ENCODE measurements at places on chromosomes 3 and 15.

DNA sequence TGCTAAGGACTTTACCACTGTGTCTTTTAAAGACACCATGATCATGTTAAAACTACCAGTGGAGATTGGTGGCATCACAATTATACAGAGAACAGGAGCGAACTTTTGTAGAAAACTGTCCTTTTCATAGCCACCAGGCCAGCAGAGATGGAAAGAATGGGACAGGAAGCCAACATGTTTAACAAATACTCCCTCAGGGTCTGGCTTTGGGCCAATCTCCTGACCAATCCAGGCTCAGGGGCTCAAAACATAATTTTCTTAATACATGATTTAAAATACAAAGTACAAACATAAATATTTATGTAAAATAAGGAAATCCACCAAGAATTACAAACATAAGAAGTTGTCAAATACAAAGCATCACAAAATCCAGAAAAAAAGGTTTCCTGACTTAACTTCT, 266.0 kb downstream of the VPS13C start:
- peak; percentile 17 for DNase-seq

- peak; percentile 27 for DNase-seq
Measured at GRCh38 chr3:60809857-60810610, 441.2 kb downstream of the FHIT start.

DNA sequence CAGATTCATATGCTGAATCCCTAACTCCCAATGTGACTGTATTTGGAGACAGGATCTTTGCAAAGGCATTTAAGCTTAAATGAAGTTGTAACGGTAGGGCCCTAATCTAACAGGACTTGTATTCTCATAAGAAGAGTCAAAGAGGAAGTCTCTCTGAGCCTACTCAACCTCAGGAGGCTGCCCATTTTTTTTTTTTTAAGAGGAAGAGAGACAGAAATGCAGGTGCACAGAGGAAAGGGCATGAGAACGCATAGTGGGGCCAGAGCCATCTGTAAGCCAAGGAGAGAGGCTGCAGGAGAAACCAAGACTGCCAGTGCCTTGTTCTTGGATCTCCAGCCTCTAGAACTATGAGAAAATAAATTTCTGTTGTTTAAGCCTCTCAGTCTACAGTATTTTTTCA, 28.4 kb downstream of the ZNF860 start:
- no peak for DNase-seq

DNA sequence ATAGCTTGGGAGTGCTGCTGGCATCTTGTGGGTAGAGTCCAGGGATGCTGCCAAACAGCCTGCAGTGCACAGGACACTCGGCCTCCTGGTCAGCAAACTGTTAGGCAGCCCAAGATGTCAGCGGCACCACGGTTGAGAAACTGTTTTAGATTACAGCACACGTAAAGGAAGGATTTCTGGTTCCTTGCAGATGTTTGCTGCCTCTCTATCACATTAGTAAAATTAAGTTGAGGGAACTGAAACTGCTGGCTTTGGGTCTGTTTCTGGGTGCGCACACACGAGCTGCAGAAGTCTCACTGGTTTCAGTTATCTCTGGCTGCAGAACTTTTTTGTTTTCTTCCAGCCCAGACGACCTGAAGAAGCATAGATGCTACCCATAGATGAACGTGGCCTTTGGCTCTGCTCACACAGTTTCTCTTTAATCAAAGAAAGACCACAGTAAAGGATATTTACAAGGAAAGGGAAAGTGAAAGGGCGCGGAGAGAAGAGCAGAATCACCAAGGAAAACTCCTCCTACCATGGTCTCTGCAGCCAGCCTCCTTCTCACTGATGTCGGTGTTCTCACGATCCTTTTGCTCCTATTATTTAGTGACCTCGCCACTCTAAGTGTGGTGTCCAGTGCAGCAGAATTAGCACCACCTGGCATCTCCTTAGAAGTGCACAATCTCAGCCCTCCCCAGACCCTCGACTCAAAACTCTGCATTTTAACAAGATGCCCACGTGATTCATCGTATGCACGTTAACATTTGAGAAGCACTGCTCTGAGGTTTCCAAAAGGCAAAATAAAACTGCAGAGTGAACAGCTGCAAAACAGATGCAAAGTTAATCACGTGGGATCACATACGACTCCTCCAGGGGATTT, 50.6 kb upstream of the AKAP13 start:
- DNase-seq, result peak; percentile 46

- no peak for DNase-seq
Measured at GRCh38 chr3:153443961-153444360, 281.9 kb downstream of the RAP2B start.

DNA sequence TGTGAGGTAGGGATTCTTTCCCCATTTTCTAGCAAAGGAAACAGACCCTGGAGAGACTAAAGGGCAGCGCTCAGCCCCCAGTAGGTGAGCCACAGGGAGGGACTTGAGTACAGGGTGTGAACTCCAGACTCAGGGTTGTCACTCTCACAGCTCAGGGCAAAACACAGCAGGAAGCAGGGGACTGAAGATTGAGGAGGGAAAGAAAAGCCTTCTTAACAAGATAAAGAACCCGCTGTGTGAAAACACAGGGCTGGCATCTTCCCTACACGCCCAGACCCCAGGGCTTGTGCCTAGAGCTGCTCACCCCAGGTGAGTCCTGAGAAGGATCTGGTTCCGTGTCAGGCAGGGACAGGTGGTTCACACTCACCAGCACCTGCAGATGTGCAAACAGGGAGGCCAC, 59.6 kb downstream of the ABTB1 start:
- DNase-seq, result no peak

GRCh38 chr15:26974120-26974780, 3.3 kb downstream of the GABRG3 start:
- DNase-seq, result peak; percentile 25

- DNase-seq, result no peak
Measured at GRCh38 chr3:74751775-74752174, 137.3 kb upstream of the CNTN3 start.

GRCh38 chr15:25248583-25249235, 190.1 kb downstream of the UBE3A start:
- DNase-seq, result no peak

DNA sequence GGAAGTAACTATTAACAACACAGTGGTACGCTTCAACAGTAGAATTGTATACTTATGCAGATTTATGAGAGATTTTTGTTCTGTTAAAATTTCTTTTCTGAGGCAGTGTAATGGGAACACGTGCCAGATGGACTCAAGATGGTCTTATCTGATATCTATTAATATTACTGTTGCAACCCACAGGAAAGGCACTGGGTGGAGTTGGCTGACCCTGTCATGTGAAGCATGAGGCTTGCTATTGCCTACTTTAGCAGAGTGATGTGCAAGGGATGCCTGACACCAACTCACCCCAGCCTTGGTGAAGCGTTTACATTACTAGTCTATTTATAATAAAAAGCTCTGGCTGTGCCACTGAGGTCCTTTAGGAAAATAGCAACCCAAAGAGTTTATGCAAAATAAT, 19.8 kb upstream of the ARNT2 start:
- no peak for DNase-seq

GRCh38 chr3:183824761-183825455, 469 bp downstream of the MAP6D1 start:
- peak; percentile 12 for DNase-seq

GRCh38 chr3:63774781-63775180, 44.3 kb upstream of the C3orf49 start:
- DNase-seq, result no peak

DNA sequence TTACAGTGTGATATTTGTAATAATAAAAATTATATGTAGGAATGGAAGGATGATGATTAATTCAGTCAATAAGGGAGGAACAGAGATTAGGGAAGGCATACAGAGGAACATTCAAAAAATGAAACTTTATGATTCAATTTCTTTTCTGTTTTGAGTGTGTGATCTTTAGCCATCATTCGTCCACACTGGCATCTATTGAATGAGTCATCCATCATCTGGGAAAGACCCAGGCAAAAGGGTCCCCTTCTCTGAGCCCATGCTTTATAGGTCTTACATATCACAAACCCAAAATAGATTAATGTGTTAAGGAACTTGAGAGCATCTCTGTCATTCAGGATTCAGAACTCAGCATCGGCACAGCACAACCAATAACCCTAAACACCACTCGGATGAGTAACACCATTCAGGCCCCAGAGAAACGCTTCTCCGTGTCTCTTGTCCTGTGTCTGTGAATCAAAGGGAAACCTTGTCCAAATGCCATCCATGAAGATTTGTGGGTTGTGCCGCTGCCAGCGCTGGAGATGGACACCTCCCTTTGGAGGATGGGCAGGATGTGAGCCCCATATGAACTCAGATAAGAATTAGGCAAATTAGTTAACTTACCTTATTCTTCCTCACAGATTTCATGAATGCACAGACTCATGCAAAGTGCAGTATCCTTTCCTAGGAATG, 21.7 kb upstream of the TPM1 start:
- DNase-seq, result peak; percentile 21

- no peak for DNase-seq
Measured at GRCh38 chr15:60853109-60853508, 374.2 kb upstream of the ICE2 start.

DNA sequence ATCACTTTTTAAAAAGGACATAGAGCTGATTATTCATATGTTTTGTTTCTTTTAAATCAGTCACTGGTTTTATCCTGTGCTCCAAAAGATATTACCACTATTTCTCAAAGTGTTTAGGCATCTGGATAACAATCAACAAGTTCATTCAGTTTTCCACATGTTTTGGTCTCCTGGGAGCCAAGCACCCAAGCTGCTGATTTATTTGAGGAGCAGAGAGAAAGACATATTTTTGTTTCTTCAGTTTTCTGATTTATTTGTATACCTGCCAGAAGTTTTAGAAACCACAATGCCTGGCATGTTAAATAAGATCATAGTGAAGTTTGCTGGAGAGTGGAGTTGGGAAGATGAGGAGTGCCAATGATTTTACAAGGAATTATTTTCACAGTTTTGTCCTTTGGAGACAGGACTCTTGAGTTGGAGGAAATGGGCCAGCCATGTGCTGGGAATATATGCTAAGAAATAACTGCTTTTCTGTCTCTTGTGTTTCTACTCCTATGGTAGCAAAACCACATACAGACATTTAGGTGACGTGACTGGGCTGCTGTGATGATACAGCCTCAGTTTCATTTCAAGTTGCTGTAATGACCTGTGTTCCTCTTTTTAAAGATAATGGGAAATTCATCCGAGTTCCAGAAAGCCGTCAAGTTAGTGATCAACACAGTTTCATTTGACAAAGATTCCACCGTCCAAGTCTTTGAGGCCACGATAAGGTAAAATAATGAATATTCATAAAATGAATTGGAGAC, 11.7 kb downstream of the EDEM1 start:
- DNase-seq, result no peak

DNA sequence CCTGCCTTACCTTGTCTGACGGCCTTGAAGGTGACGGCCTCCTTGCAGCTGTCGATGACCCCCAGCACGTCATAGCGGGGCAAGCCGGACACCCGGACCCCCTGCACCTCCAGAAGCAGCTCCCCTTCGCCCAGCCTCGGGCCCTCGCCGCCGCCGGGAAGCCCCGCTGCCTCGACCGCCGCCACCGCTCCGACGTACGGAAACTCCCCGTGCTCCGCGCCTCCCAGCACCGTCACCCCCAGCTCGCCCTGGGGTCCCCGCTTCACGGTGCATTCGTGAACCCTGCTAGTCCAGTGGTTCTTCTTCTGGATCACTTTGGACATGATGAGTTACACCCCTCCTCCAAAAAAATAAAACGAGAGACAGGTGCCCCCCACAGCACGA, 740 bp downstream of the MAGI1 start:
- DNase-seq, result no peak
